ENCODE measurements at places on chromosomes 3 and 15.

DNA sequence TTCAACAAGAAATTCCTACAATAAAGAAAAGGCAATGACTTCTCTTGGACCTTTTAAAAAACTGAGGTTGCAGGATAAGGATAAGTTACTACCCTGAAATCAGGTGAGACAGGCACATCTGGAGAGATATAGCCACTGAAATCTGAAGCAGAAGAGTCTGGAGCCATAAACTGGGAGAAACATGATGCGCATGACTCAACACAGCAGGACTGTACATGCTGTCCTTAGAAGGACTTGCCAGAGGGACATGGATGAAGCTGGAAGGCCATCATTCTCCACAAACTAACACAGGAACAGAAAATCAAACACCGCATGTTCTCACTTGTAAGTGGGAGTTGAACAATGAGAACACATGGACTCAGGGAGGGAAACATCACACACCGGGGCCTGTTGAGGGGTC is 1020.2 kb downstream of the AGBL1 start:
- DNase-seq: no peak

DNA sequence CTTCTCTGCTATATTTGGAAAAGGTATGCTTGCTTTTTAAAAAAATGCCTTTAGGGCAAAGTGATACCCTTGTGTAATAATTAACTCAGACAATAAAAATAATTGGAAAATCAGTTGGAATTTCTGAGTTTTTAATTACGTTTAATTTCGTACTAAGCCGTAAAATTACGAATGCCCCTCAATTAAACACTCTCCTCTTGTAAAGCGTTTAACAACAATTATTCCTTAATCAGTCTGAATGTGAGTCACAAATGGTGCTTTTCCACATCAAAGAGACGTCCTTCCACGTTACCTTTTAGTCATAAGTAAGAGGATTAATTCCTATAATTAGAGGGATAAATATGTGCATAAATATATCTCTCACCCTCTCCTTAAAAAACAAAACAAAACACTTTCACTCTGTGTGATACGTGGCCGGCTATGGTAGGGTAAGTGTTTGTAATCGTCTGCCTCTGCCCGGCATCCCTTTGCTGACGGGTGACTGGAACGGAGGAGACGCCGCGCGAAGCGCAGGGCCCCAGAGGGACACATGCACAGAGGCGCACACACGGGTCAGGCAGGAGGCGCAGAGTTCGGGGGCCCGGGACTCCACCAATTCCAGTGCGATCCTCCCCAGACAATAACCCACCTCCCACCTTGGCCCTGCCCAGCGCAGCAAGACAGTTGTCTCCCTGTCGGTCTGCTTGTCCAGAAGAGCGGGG is 9.7 kb upstream of the MEIS2 start:
- DNase-seq: no peak

DNA sequence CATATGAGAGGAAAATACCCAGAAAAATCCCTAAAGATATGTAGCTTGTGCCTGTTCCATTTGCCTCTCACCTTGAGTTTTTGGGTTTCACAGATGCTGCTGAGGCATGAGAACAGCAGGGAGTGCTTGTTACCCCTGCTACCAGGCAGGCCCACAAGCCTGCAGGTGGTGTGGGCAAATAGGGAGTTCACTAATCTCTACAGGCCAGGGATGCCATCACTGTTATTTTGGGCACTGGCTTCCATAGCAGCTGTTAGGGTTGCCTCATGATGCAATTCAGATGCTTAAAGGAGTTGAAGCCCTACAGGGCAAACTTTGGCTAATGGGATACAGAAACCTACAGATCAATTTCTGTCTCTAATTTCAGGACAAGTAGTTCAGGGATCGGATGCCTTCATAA is 873.5 kb downstream of the OTOL1 start:
- DNase-seq: no peak

- DNase-seq: no peak
Observed at GRCh38 chr3:52490939-52491526, 4.1 kb upstream of the STAB1 start.

- no peak for DNase-seq
Observed at GRCh38 chr3:187999821-188000220, 154.1 kb upstream of the LPP start.

- DNase-seq: no peak
Observed at GRCh38 chr3:102026656-102027055, 177.3 kb downstream of the NFKBIZ start.

DNA sequence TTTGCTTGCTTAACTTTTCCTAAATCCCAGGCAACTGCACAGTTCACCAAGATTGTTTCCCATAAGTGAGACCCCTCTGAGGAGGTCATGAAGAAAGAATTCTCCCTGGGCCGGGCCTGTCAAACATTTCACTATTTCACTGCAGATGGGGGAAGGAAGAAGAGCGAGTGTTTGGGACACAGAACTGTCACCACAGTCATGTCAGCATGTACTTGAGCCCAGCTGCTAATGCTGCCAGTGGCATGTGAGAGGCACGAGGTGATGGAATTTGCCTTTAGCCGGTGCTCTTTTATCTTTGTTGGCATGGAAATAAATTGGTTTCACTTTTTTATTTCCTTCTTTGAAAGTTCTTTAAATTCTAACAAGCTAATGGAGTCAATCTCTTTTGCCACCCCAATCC is 277.9 kb upstream of the GADL1 start:
- DNase-seq: no peak

DNA sequence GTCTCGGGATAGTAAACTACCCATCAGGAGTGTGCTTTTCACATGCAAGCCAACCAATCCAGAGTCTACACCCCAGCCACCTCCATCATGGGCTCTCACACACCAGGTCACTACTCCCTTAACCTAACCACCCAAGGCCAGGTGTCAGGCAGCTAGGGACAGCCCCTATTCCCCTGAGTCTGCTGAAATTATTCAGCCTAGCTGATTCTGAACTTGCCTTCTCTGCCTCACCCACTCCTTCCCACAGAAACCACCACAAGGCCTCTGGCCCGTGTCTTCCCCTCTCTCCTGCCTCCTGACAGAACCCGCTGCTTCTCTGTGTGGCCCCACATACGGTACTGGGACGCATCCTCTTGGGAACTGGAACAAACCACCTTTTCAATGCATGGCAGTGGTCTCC is 82.1 kb downstream of the PCSK6 start:
- no peak for DNase-seq

- DNase-seq: no peak
Observed at GRCh38 chr3:127408684-127409420, 121.0 kb upstream of the PRR20G start.

DNA sequence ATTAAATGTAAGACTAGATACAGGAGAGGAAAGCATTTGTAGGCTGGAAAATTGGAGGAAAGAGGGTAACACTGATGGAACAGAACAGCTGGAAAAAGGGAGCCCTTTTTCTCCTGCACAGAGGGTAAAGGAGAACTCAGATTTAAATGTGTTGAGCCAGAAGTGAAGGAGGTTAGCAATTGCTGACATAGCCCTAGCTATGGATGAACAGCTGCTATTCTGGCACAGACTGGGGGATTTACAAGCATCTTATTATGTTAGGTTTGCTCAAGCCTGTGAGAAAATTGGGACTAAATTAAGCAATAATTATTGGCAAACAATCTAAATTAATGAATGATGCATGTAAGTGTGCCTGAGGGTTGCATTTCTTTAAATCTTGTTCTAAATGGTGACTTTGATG is 40.6 kb upstream of the PRR20G start:
- no peak for DNase-seq

DNA sequence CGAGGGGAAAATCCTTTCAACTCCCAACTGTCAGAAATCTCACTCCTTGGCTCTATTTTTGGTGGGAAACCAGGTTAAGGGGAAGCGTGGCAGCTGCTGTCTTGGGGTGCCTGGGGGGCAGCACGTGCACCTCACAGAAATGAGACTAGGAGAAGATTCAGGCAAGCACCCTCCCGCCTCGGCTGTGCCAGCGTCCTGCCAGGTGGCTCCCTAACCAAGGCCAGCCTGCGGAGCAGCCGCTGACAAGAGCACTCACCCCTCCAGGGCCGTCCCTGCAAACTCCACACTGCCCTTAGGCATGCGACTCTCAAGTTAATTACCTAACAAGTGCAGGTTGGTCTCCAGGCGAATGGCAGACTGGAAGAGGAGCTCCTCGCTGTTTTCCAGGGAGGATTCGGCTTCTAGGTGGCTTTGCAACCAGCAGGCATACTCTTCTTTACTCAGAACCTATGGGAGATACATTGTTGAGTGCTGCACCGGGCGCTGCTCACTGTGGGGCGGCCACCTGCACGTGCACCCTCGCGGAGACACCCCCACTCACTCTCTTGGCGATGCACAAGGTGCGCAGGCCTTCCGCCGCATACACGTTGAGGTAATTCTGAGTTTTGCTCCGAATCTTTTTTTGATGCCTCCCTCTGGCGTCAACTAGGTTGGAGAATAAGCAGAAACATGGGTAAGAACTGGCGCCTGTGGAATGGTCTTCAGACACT is 155.3 kb downstream of the ATP10A start:
- no peak for DNase-seq

- DNase-seq: no peak
Observed at GRCh38 chr3:27728195-27729087, 6.3 kb upstream of the EOMES start.

GRCh38 chr3:142863010-142863817 is 25.7 kb downstream of the PCOLCE2 start:
- no peak for DNase-seq

DNA sequence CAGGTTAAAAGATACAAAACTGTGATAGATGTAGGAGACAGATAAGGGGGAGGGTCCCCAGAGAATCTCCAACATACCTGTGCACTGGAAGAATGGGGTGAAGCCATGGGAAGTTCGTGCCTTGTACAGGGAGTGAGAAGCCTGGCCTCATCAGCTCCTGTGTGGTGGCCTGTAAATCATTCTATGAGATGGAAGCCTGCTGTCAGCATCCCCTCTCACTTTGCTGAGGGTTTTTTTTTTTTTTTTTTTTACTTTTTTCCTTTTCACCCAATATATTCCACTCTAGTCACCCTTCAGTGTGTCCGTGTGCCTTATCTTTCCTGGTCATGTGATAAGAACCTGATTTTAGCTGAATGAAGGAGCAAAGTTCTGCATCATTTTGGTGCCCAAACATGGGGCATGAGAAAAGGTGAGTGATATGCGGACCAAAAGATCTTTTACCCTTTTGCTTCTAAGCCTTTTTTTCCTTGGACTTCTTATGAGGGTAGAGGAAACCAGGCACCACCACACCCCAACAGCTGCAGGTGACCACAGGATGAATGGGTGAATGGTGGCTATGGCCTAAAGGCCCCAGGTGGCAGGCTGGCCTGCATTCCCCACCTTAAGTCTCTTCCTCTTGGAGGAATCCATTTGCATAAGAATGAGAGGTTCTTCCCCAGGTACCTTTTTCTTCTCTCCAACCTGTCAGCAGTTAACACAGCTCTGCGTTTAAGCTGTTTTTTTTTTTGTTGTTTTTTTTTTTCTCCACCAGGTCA is 1345.0 kb downstream of the NSUN3 start:
- DNase-seq: no peak

GRCh38 chr3:72904163-72904562 is 16.3 kb downstream of the GXYLT2 start:
- DNase-seq: no peak

- DNase-seq: no peak
Observed at GRCh38 chr3:264394-265156, 68.0 kb downstream of the CHL1 start.

GRCh38 chr15:55909036-55909811 is 84.2 kb downstream of the NEDD4 start:
- DNase-seq: no peak

- no peak for DNase-seq
Observed at GRCh38 chr15:28881170-28881569, 4.6 kb upstream of the APBA2 start.

- DNase-seq: peak; percentile 40
Observed at GRCh38 chr3:118818386-118818785, 216.3 kb downstream of the IGSF11 start.

DNA sequence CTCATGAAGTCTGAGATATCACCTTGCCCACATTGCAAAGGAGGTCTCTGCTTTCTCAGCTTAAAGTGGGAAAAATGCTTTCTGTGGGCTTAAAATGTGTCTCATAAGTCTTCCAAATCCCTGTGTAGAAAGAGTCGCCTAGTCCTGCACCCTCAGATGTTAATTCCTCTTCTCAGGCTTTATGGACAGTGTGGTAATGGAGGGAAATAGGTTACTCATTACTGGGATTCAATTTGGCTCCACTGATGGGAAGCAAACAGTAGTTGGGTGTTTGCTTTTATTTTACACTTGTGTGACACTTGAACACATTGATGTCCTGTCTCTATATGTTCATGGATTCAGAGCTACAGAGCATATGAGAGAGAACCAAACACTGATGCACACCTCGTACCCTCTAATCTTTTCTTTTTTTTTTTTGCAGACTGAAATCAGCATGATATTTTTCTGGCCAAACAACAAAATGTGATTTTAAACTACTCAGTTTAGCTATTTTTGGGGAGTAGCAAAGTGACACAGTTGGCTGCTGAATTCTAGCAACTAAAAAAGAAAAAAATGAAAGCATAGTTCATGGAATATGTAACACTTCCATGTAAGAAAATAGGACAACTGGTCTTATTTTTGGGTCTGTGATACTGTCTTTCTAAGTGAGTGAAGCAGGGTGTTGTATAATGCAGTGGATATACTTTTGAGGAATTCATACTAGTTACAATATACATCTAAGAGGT is 8.6 kb downstream of the PTPRG start:
- DNase-seq: no peak

- DNase-seq: no peak
Observed at GRCh38 chr15:39193611-39194010, 387.3 kb upstream of the THBS1 start.

DNA sequence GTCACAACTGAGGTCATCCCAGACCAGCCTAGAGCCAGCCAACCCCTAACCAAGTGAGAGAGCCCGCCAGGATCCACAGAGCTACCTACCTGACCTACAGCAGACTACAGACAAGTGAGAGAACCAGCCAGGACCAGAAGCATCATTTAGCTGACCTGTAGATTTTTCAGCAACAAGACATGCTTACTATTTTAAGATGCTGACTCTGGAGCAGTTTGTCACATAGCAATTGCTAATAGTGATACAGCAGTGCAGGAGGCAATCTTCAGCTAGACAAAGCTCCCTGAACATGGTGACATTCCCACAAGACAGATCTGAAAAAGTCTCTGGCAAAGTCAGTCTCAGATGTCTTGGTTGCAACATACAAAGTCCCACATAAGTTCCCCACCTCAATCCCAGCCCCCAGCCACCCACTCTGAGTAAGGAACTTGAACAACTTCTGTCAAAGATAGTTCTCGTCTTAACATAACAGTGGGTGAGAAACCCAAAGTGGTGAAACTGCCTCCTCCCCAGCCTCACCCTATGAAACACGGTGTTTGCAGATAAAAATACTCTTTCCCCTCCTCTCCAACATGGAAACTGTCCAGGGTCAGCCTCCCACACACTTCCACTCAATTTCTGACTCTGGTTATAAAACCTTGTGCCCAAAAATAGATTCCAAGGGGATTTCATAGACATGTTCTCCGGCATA is 120.3 kb upstream of the SLC6A11 start:
- no peak for DNase-seq

GRCh38 chr3:59392116-59392515 is 342.3 kb upstream of the CFAP20DC start:
- no peak for DNase-seq

GRCh38 chr3:126345641-126346460 is 11.4 kb downstream of the KLF15 start:
- DNase-seq: no peak

GRCh38 chr3:190205739-190206138 is 85.0 kb upstream of the P3H2 start:
- DNase-seq: peak; percentile 37

- DNase-seq: no peak
Observed at GRCh38 chr3:130834476-130834875, 59.4 kb upstream of the ATP2C1 start.

All from amniotic stem cell (primary cell).